ENCODE measurements at places on chromosomes 1 and 21.

DNA sequence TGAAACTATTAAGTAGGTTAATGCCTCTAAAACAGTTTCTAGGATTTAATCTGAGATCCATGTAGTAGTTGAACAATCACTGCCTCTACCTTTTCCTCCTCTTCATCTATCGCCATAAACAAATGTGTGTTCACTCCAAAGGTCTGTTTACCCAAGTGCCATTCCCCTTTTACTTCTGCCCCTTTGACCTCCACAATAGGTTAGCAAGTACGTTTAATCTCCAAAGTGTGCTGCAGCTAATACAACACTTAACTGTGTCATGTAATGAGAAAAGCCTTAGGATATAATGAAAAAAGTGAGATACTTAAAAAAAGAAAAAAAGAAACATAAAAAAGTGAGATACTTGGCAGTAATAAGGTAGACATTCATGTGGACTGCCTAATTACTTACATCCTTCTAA, 28.2 kb downstream of the GPBP1L1 start:
- DNase-seq: no peak

- DNase-seq: no peak
These were observed 918.1 kb upstream of the TMPRSS15 start for GRCh38 chr21:19321688-19322087.

DNA sequence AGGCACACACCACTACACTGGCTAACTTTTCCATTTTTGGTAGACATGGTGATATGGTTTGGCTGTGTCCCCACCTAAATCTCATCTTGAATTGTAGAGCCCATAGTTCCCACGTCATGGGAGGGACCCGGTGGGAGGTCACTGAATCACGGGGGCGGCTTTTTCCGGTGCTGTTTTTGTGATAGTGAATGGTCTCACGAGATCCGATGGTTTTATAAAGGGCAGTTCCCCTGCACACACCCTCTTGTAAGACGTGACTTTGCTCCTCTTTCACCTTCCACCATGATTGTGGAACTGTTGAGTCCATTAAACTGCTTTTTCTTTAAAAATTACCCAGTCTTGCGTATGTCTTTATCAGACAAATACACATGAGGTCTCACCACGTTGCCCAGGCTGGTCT, 1.3 kb upstream of the FTCD start:
- no peak for DNase-seq

GRCh38 chr1:179925922-179926849, 28.4 kb upstream of the CEP350 start:
- no peak for DNase-seq

GRCh38 chr1:222413436-222413835, 134.5 kb downstream of the HHIPL2 start:
- DNase-seq: no peak

DNA sequence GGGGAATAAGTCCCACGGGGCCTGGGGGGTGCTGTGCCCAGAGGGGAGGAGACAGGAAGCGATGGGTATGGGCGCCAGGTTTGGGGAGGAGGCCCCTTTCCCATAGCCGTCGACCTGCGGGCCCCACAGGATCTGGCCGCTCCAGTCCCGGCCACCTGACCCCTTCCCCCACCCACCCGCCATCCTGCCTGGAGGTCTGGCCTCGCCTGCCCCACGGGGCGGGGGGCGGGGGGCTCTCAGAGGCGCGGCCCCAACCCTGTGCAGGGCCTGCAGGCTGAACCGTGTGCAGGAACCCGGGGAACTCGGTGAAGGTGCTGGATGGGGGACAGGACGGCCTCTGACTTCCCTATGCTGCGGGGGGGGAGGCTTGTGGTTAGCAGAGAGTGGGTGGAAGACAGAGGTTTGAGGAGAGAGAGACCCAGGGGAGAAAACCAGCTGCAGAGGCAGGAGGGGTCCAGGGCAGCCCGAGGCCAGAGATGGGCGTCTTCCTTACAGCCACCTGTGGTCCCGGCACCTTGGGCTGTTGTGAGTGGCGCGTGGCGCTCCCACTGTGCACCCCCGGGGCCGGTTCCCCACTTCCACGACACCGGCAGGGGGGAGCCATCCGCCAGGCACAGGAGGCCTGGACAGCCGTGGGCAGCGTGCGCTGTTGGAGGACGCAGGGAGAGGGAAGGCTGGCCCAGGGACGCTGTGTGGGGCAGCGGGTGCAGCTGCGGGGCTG, 2.5 kb upstream of the TNFRSF18 start:
- no peak for DNase-seq
